NCI-H2171 (cell line): ENCODE measurements at places on chromosomes 4 and X.
A peak's percentile ranks its signal among the peaks of the same experiment; 100 is the strongest.

DNA sequence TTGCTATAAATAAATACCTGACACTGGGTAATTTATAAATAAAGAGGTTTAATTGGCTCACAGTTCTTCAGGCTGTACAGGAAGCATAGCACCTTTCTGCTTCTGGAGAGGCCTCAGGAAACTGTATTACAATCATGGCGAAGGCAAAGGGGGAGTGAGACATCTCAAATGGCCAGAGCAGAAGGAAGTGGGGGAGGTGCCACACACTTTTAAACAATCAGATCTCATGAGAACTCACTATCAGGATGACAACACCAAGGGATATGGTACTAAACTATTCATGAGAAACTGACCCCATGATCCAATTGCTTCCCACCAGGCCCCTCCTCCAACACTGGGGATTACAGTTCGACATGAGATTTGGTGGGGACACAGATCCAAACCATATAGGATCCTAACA is 11.7 kb upstream of the TCEAL9 start:
- DNase-seq: no peak

GRCh38 chr4:6772223-6772928 is 10.2 kb upstream of the KIAA0232 start:
- peak; percentile 9 for DNase-seq

- DNase-seq: no peak
These were observed 53.3 kb downstream of the NFKB1 start for GRCh38 chr4:102554482-102554881.

DNA sequence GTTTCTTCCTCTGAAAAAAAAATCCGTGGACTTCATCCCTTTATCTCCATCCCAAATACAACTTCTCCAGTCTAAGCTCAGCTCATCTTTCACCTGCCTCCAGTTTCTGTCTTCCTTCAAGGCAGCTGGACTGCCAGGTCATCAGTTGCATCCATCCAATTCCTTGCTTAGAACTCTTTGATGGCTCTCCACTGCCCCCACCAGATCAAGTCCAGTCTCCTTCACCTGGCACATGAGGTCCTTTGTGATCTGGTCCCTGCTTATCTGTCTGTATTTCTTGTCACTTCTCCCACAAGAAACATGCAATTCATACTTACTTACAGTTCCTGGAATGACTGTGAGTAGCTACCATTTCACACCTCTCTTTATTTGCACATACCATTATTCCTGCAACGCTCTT is 33.8 kb downstream of the OTUD6A start:
- no peak for DNase-seq

DNA sequence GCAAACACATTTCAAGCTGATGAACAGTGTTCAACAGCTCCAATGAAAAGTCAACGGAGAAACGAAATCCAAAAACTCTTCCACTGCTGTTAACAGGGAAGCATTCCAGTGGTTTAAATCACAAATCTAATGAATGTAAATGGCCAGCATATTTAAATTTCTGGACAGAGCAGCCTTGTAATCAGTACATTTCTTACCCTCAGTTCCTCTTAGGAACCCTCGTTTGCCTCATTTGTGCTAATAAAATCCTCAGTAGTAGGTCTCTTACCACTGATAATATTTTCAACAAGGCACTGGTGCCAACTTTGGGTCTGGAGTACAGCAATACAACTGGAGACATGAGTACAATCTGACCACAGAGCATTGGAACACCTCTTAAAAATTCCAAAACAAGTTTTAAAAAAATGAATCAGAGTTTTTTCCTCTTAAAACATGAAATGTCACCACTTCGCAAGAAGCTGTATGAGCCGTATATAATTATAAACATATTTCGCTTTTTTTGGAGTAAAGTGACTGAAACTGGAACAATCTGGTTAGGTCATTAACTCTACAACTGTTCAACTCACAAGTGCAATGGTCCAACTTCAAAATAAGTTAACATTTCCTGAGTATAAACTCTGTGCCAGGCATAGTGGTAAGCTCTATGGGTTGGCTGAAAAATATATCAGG is 211.2 kb downstream of the CPEB2 start:
- no peak for DNase-seq

GRCh38 chr4:7647600-7648543 is 213.1 kb upstream of the PSAPL1 start:
- no peak for DNase-seq

DNA sequence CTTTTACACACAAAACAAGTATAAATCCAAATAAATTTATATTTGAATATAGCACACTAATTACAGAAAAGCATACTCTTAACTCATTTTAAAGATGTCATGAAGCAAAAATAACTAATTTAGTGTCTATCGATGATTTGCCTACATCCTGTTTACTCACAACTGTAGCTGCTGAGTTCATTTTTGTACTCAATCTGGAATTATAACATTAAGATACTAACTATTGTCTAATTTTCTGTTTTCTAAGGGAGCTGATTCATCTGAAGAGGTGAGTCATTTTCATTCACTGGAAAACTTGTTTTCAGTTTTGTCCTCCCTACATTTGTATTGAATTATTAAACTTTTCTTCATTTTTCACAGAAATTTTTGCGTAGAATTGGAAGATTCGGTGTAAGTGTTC is 3.7 kb downstream of the STATH start:
- DNase-seq: no peak

DNA sequence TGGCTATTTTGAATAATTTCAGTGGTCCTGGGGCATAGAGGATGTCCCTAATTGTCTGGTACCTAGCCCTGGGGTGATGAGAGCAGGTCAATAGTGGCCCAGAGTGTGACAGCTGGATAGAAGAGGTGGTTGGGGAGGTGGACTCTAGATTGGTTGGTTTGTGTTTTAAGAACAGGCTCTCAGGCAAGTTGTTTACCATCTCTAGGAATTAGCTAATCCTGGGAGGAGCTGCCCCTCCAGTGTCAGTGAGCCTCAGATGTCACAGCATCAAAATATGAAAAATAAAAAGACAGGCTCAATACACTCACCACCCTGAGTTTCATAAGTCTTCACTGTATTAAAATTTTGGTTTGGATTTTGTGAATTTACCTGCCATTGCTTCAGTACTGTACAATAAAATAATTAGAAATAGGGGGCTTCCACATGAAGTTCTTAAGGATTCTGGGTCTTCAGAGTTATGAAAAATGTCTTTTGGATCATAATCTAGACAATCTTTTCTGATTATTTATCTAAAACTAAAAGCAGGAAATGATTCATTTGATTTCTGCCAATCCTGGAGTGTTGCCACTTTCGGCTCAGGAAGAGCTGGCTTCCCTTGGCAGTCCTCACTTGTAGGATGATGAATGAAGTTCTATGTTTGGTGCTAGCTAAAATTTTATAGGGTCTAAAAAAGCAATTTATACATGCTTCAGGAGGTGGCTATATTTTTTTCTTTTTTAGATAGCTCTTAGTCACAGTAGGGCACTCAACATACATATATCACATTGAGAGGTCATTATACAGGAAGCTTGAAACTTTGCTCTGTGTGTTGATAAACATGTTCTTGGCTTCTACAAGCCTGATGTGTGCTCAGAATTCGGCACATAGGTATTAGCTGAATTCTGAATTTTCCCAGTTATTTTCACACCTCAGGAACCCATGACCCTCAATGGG is 395.1 kb downstream of the RAB28 start:
- DNase-seq: no peak

DNA sequence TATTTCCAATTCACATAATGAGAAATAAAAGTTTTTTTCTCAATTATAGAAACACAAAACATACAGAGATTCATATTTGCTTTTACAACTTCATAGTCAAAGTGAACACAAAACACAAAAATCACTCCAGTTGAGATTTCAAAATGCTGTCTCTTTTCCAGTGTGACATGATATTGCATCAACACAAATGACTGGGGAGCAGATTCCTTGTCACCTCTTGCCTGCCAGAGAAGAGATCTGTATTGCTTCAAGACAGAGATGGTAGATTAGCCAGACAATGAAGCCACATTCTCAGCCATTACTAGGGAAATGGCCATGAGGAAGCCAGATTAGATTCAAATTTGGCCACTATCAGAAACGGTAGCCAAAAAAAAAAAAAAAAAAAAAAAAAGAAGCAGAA is 2313.1 kb upstream of the AGA start:
- DNase-seq: no peak

- no peak for DNase-seq
These were observed 135.1 kb downstream of the CHIC2 start for GRCh38 chr4:53929311-53929710.
